Activated CD4-positive, alpha-beta T cell treated with anti-CD3 and anti-CD28 coated beads for 24 hours (primary cell): ENCODE measurements at places on chromosomes 6 and 20.

GRCh38 chr20:24767623-24768100 is 181.4 kb upstream of the CST7 start:
- DNase-seq, result no peak

GRCh38 chr6:144725736-144726522 is 440.8 kb downstream of the UTRN start:
- DNase-seq, result no peak

DNA sequence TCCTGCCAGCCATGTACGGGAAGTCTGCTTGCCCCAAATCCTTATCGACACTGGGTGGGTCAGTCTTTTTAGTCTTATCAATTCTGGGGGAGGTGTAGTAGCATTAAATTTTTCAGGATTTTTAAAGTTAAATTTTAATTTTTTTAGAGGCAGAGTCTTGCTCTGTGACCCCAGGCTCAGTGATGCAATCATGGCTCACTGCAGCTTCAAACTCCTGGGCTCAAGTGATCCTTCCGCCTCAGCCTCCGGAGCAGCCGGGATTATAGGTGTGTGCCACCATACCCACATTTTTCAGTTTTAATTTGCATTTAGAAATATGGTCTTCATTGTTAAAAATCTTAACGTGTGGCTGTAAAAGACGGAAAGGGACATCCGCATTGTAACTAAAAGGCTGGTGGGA is 51.9 kb downstream of the BANF2 start:
- DNase-seq, result no peak

- no peak for DNase-seq
Observed at GRCh38 chr20:47878601-47879027, 93.3 kb upstream of the SULF2 start.

DNA sequence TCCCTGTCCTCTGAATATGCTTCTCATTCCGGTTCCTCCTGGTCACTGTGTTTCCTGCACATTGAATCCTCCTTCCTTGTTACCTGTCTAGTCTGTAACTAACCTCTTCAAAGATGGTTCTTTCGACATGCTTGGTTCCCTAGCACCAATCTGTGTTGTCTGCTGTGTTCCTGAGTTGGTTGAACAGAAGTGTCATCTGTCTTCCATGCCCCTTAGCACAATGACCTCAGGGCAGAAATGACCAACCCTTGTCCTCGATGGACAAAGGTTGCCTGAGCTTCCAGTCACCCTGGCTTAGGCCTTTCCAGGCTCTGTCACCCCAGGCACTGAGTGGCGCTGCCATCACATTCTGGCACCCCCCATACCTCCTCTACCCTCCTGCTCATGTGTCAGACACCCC is 266.8 kb upstream of the RIN2 start:
- no peak for DNase-seq

GRCh38 chr6:169445661-169446581 is 192.3 kb upstream of the THBS2 start:
- DNase-seq, result no peak

- no peak for DNase-seq
Observed at GRCh38 chr6:45609141-45609638, 231.5 kb upstream of the SUPT3H start.

DNA sequence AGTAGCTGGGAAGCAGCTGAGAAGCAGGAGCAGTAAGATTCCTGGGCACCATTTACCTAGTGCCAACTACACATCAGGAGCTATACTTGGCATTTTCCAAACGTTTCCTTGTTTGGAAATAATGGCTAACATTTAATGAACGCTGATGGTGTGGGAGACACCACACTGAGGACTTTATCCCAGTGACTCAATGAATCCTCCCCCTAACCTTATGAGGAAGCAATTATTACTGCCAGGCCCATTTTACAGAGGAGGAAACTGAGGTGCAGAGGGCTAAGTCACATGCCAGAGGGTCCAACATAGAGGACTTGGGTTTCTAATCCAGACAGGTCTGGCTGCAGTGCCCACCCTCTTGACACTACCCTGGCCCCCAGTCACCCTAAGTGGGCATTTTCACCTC is 6.1 kb downstream of the PTGIS start:
- DNase-seq, result no peak

GRCh38 chr20:11296951-11297350 is 620.7 kb upstream of the BTBD3 start:
- DNase-seq, result no peak

DNA sequence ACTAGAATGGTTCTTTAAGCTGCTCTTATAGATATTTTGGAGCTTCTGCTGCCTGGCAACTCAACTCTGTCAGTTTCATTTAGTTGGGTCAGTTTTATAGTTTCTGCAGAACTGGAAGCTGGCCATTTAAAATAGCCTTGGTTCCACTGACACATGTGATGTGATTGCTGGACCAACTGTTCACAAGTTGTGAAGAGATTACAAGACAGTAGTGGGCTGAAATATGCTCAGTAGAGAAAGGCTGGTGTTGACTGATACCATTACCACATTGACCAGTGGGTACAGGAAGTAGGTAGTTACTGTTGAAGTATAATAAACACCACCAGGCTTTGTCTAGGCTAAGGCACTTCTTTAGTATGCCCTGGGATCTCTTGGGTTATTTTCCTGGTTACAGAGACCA is 39.0 kb downstream of the BCKDHB start:
- DNase-seq, result no peak
